ENCODE measurements at places on chromosomes 16 and 17.
A peak's percentile ranks its signal among the peaks of the same experiment; 100 is the strongest.

DNA sequence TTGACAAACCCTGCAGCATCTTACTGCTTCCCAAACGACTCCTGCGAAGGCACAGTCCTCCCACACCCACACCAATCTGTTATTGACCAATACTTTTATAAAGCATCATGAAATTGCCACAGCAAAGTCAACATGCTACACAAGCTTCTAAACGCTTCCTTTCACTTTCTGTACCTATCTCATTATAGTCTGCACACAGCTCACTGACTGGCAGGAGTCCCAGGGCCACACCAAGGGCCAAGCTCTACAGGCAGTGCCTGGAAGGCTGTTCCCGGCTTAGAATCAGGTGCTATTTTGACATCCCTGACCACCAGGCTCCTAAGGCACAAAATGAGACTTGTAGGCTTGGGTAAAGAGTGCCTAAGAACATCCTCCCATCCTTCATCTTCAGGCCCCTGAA is 39.5 kb downstream of the USP7 start:
- no peak for DNase-seq

DNA sequence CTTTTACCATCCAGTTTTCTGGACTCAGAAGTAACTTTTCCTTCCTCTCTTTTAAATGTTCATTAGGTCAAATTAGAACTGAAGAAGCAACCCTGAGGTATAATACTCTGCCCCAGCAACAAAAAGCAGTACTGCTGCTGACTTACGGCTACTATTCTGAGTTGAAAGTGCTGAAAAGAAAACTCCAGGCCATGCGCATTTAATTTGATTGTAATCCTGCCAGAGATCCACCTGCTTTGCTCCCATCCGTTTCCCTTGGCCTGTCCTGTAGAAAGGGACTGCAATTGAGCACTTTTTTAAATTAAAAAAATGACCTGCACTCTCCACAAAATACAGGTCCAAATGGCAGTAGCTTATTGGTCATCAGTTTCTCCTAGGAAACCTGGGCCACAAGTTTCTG is 61.6 kb downstream of the PITPNC1 start:
- DNase-seq: no peak

DNA sequence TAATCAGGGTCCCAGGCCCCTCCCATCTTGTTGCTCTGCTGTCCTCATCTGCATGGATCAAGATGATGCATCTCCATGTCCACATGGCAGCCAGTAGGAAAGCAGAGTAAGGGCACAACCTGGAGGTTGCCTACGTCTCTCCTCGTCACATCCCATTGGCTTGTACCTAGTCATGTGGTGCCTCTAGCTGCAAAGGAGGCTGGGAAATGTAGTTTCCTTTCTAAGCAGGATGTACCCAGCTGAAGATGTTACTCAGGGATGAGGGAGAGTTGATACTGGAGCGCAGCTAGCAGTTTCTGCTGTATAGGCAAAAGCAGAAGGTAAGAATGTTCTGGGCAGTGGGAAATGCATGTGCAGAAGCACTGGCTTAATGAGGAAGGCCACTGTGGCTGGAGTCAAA is 20.8 kb downstream of the ABCC1 start:
- DNase-seq: no peak

DNA sequence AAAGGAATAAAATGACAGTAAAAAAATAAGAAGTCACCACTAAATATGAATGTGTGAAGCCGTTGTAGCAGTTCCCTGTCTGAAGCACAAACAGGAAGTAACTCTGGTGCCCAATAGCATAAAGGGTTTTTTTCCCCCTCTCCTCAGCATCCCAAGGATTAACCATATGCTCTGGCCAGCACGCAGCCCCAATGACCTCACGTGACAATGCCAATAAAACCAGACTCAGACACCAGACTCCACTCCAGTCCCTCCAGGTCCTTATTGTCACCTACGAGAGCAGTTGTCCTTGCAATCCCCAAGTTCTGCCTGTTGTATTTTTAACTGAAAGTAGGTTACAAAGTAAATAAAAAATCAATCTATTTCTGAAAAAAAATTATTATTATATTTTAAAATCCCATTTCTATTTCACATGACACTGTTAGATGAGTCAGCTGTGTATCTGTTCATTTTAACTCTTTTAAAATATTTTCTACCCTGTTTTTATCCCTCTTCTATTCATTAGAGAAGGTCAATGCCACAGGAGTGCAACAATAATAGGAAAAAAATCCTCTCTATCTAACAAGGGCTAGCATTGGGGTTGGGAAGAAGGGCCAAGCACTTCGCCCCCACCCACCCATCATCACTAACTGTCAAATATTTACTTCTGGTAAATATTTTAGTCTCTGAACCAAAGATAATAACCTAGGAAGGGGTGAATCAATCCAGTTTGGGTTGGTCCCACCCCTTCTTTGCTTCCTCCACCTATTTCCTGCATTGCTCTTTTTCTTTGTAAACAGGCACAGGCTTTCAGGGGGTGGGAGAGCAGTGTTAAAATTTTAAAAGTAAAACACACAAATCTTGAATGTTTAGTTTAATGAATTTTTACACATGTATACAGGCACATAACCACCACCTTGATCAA is 6.6 kb downstream of the PRAC1 start:
- no peak for DNase-seq

DNA sequence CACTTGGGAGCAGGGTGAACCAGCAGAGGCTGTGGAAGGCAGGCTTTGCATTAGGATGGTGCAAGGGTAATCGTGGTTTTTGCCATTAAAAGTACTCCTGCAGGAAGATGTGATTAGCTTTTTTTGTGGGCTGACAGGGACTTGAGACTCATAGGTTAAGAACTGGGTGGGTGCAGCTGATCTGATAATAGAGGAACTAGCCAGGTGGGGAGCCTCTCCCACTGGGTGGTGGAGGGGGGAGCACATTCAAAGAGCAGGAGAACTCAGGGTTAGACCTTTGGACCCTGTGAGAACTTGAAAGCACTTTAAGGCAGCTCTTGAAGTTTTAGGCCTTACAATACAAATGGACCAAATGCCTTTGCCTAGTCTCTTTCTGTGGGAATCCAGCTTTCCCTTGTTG is 32.4 kb downstream of the CCL4 start:
- no peak for DNase-seq

- peak; percentile 6 for DNase-seq
Measured at GRCh38 chr16:20844588-20844987, 38.3 kb downstream of the REXO5 start.

DNA sequence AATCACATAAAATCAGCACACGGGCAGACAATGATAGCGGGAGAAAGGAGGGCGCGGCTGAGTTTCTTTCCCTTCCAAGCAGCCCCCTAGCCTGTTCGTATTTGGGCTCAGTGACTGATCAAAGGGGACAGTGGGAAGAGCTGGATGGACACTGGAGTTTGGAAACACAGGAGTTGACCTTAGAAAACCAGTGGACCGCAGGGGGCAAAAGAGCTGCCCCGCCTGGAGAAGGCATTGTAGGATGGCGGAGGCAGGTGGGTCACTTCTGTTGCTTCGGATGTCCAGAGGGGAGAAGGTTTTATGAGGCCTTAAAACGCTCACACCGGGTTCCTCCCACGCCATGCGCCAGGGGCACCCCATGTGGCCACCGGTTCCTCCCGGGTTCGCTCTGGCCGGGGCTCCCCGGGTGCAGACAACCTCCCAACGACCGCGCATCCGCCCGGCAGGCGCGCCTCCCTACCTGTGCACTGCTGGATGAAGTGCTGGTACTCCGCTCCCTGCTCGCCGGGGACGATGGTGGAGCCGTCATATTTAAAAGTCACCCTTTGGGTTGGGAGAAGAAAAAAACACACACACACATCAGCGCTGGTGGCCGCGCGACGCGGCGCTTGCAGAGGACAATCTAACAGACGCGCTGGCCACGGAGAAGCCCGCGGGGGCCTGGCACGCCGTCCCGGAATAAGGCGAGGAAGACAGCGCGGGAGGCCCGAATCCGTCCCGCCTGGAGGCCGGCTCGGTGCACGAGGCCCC is 662 bp downstream of the COTL1 start:
- DNase-seq: no peak

GRCh38 chr17:12706070-12706469 is 40.4 kb downstream of the MYOCD start:
- DNase-seq: no peak

DNA sequence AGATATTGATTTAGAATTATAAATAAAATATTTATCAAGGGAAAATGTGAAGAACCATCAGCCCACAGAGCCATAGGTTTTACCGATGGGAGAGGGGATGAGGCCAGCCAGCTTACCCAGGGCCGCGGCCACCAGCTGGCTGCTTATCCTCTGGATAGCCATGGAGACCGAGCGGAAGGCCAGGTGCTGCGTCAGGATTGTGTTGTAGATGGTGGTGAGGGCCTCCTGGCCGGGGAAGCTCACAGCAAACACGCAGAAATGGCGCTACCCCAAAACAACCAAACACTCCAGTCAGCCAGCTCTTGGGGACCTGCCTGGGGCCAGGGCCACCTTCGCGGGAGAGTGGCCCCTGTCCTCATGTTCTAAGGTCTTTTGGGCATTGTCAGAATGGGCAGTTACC is 97.8 kb downstream of the DNAH17 start:
- DNase-seq: no peak

GRCh38 chr17:48068491-48068961 is 20.4 kb downstream of the NFE2L1 start:
- DNase-seq: no peak

DNA sequence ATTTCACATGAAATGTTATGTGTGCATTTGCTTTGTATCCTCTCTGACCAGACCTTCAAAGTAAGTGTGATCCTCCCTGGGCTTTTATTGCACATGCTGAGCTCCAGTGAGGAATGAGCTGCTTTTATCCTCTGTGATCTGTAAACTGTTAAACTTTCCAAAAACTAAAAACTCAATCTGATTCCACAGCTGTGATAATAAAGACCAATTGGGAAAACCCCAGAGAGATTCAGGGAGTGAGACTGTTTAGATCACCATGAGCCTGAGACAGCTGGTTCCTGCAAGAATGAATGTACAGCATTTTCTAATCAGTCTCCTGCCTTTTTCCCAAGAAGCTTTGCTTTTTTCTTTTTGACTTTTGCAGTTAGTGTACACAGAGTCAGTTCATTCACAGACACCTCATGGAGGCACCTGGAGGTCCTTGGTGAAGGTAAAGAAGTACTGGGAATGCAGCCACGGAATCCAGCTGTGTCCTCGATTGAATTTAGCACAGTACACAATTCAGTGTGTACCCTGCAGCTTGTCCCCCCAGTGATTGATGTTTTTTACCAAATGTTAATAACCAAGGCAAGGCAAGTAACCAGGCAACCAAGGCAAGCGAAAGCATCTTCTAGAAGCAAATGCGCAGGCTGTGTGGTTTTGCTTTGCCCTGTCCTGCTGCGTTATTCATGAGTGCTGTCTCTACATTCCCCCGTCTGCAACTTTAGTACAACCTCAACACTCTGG is 182.6 kb downstream of the LGALS9B start:
- DNase-seq: no peak

DNA sequence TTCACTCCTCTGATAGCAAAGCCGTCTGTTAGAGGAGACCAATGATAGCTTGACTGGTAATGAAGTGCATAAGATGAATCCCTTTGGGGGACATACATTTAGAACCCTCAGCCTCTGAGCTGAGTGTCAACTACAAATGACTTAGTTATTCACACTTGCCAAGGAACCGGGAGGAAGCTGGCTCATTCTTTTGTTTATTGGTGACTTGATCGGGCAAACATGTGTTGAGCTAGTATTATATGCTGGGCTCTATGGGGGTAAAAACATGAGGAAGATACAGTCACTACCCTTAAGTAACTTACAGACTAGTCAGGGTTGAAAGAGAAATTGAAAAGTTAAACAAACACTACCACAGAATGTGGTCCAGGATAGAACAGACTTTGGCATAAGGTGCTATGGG is 3.0 kb downstream of the CCL16 start:
- no peak for DNase-seq

Data from T-cell (primary cell).